ENCODE measurements at places on chromosomes 6 and 20.

DNA sequence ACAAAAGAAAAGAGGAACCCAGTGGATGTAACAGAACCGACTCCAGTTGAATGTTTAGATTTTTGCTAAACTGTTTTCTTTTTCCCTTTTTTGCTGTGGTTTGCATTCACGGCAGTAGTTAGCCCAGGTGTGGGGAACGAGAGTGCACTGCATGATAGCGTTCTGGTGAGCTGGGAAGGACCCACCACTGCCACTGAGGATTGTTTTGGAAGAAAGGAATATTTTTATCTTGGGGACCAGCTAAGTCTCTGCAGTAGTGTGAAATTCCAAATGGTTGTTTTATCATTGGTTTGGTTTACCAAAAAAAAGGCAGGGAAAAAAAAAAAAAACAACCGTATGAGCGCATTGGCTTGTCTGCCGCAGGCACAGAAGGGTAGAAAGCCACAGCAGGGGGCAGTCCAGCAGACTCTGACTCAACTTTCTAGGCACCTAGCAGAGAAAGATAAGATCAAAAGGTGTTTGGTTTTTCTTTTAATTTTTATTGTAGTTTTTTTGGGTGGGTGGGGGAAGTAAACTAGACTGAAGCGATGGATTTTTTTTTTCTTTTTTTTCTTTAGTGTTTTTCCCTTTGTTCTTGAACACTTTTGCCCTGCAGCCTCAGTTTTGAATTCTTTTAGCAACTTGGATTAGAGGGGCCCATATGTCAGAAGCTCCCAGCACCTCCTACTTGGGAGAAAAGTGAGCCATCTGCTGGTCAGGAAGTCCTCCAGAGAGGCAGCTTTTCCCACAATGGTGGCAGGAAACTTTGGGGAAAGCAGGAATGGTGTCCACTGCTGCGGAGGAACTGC lies 13.5 kb upstream of the RAB5IF start:
- DNase-seq = no peak

DNA sequence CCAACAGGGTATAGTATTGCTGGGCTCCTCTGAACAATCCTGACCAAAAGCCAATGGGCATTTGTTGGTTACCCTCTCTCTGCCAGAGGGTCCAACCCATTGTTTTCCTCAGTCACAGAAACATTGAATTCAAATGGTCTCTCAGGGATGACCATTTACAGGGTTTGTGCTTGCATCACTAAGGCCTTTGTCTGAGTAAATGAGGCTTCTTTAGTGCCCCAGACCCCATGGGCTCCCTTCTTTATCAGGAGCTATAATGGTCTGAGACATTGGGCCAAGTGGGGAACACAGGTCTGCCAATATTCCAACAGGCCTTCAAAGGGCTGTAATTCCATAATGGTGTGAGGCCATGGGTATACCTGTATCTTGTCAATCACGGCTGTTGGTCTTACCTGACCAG lies 27.1 kb downstream of the GSTA2 start:
- no peak for DNase-seq

DNA sequence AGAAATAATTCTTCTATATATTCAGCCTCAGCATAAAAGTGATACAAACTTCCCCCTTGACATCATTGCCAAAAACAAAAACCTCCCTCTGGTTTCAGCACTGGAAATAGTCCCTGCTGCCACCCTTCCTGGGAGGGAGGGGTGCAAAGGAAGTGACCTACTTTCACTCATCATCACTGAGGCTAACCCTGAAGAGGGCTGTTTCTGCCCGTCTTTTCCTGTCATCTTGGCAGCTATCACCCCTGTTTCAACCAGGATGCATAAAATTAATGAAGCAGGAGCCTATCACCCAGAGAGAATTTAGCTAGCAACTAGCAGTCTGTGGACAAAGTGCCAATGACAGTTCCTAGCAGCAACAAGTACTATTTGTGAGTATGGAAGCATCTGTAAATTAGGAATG lies 397.8 kb downstream of the LAMA2 start:
- DNase-seq = no peak

DNA sequence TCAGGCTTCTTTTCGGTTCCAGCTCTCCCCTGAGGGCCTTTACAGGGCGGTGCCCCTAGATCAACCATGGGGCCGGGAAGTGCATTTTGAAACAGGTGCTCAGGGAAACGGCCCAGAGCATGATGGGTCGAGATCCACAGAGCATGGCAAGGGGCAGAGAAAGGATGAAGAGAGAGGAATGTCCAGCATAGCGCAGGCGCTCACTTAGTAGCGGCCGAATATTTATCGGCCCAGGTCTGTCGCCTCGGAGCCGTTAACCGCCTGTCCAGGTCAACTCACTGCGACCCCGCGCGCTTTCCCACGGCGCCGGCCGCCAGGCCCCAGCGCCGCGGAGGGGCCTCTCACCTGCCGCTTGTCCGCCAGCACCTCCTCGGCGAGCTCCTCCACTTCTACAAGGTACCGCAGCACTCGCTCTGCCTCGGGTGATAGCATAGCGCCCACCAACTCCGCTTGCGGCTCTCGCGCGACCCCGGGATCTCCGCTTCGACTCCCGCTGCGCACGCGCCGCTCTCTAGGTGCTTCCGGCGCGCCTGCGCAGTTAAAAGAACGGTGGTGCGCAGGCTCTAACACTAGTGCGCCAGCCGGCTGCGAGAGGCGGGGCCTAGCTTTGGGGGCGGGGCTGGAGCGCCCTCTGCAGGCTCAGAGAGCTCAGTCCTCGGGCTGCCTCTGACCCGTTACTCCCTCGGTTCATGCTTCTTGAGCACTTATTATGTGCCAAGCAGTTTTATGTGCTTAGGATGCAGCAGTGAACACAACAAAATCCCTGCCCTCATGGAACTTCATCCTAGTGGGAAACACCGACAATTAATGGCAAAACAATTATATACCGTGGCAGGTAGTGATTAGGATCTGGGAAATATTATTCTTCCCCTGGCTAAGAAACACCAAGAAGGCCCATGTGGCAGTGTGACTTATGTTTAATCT lies at the start of gene PDRG1:
TSS of gene PDRG1 (minus strand) at position 517 of the 924 bp plus-strand sequence. CDS start at position 432, 85 bp downstream.
- peak; percentile 96 for DNase-seq

- no peak for DNase-seq
These were observed 147.0 kb downstream of the DTNBP1 start for GRCh38 chr6:15515660-15516375.

GRCh38 chr6:72283571-72283970 lies 338.3 kb upstream of the KCNQ5 start:
- no peak for DNase-seq

DNA sequence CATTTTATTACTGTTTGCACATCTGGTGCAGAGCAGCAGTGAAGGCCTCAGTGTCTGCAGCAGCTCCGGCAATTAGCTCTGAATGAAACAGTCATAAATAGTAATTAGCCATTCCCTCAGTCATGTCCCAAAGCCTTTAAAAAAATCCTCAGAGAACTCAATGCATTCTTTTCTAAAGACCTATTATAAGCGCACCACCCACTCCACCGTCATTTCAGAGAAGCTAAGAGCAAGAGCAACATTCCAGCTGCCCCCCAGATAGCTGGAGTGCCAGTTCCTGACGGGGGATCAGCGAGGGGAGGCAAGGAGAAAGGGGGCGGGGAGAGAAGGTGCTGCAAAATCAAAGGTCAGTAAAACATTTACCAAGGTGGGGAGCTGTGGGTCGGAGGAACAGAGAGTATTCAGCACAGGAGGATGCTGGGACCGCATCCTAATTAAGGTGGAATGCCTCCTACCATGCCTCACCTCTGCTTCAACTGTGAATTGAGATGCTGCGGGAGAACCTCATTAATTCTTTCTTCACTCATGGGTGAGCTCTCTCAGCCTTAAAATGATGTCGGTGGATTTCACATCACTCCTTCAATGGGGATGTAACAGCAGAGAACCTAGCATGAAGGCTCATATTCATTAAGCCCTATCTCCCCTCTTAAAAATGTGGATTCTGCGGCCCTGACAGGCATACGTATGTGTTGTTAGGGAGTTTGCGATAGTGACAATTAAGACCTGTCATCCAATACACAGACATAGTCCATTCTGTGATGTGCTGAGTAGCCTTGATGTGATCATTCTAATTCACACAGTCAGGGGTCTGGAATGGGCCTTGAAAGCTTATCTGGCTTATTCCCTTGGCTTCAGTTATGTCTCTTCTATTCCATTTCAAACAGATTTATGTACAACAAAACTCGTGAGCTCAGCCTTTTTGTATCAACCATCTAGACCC lies 469.5 kb upstream of the NRSN1 start:
- no peak for DNase-seq

DNA sequence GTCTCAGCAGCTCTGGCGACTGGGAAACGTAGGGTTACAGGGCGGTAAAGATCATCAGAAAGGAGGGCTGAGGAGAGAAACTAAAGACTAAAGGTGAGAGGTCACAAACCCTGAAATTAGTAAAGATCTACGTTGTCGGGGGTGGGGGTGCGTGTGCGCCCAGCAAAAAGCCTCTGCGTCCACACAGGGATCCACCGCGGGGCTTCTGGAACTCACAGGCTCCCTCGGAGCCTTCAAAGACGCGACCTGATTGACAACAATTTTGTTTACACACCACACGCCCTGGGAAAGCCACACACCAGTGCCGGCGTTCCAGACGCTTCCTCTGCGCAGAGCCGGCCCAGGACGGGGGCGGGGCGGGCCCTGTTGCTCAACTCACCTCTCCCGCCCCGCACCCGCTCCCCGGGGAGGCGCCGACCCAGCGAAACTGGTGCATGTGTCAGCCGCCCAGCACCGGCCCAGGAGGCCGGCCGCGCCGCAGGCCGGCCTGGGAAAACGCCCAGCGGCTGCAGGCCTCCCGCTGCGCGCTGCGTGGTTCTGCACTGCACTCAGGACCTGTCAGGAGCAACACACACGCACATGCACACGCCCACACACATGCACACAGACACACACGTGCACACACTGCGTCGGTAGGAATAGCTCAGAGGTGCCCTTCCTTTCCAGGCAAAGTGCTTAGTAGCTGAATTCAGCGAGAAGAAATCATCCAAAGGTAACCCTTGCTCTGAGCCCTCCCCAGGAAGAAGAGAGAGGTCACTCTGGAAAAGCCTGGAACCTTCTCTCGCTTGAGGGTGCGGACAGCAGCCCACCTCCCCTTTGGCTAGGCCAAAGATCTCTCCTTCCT lies 57.2 kb upstream of the ARID1B start:
- peak; percentile 65 for DNase-seq

- peak; percentile 37 for DNase-seq
These were observed 262.3 kb downstream of the ZNF217 start for GRCh38 chr20:53331151-53331973.

DNA sequence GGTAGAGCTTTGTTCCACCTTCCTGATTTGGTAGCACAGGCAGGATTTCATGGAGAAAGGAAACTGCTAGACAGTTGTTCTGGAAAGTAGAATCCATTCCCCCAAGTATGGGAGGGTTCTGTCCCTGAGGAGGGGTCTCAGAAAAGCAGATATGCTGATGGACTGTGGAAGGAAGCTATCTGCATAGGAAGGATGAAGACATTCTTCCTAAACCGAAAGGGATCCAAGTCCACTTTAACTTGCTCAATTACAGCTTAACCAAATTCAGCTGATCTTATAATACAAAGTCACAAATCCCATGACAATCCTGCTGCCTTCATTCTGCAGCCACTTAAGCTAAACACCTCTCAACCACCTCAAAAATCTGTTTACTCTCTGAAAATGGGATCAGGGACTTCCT lies 2.6 kb downstream of the MAN1A1 start:
- DNase-seq = no peak

GRCh38 chr20:53579581-53580375 lies 13.9 kb downstream of the ZNF217 start:
- no peak for DNase-seq

- no peak for DNase-seq
These were observed 131.4 kb downstream of the BMP2 start for GRCh38 chr20:6898928-6899327.

DNA sequence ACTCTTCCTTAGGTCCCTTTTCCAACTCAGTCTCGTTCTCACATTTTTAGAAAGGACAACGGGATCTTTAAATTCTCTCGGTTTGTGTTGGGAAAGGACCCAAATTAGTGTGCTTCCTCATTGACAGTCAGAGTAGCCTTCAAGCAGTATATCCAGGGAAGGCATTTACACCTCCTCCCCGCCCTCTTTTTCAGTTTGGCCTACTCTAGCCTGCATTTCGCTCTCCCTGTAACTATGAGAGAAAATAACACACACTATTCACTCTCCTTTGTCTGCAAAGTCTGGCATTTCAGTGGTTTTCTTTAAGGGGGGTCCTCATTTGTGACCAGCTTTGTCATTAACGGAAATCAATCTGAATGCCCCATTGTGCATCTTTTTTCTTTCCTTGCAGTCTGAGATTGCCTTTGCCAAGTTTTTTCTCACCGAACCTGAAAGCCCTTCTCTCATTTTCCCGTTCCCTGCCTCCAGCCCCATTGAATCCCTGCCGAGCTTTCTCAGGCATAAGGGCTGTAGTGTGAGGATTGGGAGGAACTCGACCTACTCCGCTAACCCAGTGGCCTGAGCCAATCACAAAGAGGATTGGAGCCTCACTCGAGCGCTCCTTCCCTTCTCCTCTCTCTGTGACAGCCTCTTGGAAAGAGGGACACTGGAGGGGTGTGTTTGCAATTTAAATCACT lies 393 bp upstream of the FABP7 start:
- no peak for DNase-seq

DNA sequence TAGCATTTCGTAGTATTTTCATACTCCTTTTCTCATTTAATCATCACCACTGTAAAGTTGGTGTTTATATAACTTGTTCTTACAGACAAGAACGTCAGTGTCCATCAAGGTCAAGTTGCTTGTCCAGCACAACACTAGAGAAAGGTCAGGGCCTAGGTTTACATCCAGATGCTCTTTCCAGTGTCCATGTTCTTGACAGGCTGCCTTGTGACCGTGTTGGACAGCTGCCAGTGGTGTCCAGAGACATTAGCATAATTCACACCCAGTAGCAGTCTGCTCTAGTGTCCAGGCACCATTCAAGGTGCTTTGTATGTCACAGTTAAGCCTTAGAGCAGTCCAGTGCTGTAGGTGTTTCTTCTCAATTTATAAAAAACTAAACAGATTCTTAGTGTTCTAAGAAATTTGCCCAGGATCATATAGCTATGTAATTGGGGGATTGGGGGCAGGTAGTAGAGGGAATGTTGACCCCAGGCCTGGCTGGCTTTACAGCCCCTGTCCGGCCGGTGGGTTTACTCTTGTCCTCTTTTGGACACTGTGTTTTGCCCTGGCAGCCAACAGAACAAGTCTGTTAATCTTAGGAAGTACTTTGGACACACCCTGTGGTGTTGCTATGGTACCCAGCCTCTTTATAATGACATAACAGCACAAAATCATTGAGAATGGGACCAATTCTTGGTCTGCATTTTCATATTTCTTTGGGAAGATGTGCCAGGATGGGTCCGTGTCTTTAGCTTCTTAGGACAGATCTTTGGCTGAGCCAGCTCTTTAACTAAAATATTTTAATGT lies 8.0 kb downstream of the STK35 start:
- peak; percentile 21 for DNase-seq

Measured in kidney glomerular epithelial cell (primary cell).